ENCODE measurements at places on chromosomes 13 and 19.

DNA sequence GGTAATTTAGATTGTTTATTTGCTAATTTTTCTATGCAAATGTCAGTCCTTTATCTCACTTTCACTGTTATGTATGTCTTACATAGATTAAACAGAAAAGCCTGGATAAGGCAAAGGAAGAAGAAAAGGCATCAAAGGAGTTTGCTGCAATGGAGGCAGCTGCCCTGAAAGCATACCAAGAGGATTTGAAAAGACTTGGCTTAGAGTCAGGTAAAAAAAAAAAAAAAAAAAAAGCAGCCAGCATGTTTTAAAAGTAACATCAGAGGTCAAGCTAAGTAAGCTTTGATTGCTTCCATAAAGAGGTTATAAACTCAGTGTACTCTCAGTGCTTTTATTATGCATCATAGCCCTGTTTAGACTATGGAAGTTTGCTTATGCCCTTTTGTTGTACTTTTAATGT is 3.8 kb downstream of the WBP4 start:
- no peak for DNase-seq

DNA sequence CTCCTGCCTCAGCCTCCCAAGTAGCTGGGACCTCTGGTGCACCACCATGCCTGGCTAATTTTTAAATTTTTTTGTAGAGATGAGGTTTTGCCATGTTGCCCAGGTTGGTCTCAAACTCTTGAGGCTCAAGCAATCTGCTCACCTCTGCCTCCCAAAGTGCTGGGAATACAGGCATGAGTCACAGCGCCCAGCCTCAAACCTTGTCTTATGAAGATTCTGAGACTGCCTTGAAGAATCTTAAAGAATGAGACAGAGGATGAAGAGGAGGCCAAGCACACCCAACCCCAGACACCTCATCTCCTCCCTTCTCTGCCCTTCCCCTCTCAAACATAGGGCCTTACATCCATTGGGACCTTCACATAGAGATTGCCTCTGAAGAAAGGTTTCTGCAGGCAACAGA is 179.7 kb downstream of the ABCC4 start:
- no peak for DNase-seq

DNA sequence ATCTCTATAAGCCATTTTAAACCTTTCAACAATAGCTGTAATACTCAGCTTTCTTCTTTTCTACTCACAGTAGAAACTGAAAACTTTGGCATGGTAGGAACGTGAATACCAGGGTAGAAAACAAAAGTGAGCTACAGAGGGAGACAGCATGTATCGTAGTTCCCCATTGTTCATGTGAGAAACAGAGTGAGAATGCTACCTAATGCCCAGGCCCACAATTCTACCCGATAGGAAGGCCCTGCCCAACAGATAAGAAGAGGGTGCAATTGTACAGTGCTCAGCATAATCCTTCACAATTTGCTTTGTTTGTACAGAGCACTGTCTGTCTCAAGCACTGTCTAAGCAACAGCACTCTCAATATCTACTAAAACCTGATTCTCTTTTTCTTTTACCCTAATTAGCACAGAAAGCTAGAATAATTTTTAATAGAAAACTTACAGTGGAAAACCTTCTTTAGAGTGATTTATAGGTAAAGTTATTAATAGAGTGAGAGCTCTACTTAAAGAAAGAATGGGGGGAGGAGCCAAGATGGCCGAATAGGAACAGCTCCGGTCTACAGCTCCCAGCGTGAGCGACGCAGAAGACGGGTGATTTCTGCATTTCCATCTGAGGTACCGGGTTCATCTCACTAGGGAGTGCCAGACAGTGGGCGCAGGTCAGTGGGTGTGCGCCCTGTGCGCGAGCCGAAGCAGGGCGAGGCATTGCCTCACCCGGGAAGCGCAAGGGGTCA is 322.3 kb downstream of the EFNB2 start:
- DNase-seq = no peak

DNA sequence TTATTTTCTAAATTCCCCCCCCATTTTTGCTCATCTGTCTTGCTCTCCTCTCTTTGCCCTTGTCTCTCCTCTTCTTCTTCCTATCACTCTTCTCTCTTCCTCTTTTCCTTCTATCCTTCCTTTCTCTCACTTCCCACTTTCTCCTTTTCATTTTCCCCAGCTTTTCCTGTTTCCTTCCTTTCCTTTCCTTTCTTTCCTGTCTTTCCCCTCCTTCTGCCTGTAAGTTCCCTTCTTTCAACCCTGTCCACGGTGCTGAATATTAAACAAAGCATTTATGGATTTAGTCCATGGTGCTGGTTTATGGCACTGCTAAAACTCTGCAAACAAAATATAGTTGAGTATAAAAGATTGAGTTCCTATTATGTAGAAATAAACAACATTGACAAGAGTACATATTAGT is 27.6 kb downstream of the SCEL start:
- DNase-seq = no peak

GRCh38 chr19:49835562-49835961 is 15.4 kb upstream of the PTOV1 start:
- DNase-seq = no peak

- no peak for DNase-seq
Observed at GRCh38 chr19:40756502-40757110, 5.6 kb downstream of the SNRPA start.

GRCh38 chr19:15170345-15170744 is 30.4 kb downstream of the NOTCH3 start:
- no peak for DNase-seq

- DNase-seq = no peak
Observed at GRCh38 chr13:31756346-31756745, 17.0 kb downstream of the RXFP2 start.

GRCh38 chr13:40579535-40579934 is 86.9 kb downstream of the FOXO1 start:
- DNase-seq = no peak

- no peak for DNase-seq
Observed at GRCh38 chr13:43200307-43200706, 176.9 kb downstream of the DNAJC15 start.

DNA sequence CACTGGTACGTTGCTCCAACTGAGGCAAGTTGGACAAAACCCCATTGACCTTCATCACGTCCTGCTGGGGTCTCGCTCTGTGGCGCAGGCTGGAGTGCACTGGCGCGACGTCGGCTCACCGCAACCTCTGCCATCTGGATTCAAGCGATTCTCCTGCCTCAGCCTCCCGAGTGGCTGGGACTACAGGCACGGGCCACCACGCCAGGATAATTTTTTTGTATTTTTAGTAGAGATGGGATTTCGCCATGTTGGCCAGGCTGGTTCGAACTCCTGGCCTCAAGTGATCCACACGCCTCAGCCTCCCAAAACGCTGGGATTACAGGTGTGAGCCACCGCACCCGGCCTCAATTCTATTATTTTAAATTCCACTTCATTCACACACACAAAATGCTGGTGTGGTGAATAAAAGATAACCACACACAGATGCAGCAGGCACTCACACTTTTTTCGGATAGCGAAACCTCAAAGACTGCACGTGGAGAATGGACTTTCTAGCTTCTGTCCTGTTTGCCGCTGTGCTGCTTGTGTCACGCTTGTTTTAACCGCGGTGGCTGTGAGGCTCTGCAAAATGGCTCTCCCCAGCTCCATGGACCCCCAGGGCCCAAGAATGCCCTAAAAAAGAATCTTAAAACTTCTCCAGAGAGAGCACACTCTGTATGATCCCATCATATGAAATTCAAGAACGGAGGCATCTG is 58.4 kb downstream of the COL4A1 start:
- DNase-seq = no peak

DNA sequence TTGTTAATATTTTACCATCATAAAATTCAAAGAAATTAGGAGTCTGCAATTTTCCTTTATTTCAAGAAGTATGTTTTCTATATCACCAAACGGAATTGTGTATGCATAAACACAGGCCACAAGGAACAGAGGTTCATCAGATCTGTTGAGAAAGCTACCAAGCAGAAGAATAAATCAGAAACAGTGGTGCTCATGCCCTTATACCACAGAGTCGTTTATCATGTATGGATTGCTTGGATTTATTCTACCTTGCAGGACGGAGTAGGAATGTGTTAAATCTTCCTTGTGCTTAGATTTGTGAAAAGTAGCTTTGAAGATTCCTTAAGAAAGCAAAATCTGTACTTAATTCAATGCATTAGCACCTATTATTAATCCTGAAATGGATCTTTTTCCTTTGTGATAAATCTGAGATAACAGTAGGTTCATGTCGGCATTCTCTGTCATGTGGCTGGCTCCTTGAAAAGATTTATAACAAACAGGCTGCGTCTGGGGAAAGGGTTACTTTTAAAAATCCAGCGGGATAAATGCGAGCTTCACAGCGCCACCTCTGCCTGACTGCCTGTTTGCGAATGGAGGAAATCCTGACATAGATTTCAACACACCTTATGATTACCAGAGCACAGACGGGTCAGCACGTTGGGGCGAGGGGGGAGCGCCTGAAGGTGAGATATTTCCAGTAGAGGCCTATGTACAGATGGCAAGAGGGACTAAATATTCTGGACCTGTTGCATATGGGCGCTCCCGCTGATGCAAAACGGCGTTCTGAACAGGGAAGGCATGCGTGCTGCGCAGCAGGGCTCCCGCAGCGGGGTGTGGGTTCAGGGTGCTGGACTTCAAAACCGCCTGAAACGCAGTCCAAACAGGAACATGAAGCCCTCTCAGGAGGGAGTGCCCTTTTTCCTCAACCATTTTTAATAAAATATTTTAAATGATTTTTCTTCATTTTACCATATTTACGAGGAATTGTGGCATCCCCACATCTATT is 445.5 kb upstream of the SGCG start:
- no peak for DNase-seq

GRCh38 chr13:27919659-27919933 is 204 bp upstream of the PDX1 start:
- DNase-seq = no peak

Data from spinal cord (tissue), 10 donors.